COLO829 (cell line): ENCODE measurements at places on chromosomes 16 and 17.

GRCh38 chr17:2904135-2904534 lies 107.9 kb downstream of the RAP1GAP2 start:
- DNase-seq, result no peak

- peak; percentile 82 for DNase-seq
Observed at GRCh38 chr16:79770244-79771064, 169.9 kb upstream of the MAF start.

DNA sequence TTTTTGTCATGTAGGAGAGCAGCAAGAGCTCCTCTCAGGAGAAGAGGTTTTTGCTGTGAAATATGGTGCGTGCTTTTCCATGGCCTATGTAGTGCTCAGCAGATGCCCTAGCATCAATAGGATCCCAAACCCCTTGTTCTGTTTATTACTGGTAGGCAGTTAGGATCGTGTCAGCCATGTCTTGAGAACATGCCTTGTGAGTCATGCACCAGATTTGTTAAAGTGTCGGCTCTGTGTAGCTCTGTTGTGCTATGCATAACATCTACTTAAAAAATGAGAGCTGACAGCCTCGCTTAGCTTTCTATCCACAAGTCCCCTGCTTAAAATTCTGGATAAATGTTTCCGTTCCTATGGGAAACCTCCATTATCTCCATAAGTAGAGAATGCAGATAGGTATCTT lies 4.4 kb upstream of the EIF4A3 start:
- no peak for DNase-seq

DNA sequence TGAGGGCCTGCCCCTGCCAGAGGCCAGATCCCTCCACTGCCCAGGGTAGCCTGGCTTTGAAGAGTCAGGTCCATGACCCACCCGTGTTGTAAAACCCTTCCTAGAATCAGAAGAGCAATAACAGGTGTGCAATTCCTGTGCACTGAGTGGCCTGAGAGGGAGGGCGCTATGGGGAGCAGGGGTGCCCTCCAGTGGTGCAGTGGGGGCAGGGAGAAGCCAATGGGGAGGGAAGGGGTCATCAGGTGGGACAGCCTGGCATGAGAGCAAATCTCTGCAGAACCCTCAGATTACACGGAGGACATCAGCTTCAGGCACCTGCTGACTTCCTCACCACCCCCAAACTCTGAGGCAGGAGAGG lies 72.9 kb upstream of the ZNF469 start:
- DNase-seq, result no peak

DNA sequence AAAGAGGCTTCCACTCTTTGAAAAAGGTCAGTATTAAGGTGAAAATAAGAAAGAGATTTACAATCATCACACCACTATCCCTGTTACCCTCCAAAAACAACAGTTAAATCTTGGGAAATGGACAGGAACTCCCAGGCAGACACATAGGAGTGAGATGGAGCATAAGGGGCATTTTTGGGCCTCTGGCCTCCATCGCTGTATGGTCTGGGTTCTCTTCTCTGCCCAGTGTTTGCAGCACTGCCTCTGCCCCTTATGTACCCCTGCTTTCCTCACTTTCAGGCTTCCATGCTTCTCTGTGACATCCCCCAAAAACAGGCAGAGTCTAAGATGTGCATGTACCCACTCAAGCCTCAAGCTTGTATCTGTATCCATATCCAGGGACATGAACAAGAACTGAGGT lies 630 bp upstream of the HOXB2 start:
- no peak for DNase-seq

DNA sequence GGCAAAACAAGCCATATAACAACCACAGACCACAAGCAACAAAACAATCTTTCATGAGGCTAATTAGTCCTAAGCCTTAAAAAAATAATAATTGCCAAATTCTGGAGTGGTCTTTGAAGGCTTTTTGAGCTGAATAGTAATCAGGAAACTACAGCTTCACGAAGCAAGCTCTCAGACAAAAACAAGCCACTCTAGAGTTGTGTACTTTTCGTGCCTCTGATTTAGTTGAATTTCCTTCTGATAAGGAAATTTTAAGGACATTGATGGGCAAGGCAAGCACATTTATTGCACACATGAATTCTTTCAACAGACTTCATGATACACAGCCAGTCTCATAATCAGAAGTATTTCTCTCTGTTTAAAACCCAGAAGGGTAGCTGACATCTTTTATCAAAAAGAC lies 130.8 kb upstream of the IRX3 start:
- no peak for DNase-seq

DNA sequence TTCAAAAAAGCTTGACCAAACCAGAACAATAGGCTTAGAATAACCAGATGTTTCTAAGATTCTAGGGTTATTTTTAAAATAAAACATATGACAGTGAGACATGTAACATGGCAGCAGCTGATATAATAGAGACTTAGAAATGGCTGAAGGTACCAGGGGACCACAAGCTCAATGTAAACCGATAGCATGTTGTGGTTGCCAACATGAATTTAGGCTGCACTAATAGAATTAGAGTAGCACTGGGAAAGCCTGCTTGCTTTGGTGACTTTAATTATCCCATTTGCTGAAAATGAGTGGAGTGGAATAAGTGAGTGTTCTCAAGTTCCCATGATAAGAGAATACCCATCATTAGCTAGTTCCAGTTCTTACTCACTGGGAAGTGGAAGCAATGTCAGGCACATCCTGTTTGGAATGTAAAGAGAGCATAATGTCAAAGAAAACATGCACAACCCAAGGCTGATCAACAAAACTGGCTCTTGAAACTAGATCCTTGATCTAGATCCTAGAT lies 621.2 kb upstream of the CDH5 start:
- no peak for DNase-seq

DNA sequence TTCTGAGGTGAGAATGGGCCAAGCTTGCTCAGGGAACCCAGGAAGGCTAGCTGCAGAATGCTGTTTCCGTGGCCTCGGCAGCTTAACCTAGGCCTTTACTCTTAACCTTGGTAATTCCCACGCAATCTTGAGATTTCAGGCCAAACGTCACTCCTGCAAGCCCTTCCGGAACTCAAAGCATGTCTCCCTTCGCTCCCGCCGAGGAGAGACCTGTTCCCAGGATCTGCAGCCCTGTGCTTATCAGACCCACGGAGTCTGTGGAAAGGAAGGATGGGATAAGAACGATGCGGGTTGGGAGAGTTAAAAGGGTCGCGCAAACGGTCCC lies 524 bp upstream of the ZFP3 start:
- DNase-seq, result no peak

DNA sequence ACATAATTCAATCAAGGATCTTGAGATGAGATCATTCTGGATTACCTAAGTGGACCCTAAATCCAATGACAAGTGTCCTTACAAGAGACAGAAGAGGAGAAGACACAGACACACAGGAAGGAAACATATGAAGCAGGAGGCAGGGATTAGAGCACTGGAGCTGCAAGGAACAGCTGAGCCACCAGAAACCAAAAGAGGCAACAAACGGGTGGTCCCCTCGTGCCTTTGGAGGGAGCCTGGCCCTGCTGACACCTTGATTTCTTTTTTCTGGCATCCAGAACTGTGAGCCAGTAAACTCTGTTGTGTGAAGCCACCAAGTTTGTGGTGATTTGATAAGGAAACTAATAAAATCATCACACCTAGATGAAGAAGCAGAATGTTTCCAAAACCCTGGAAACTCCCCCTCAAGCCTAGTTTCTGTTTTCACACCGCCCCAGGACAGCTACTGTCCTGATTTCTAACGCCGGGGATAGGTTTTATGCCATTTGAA lies 115.2 kb downstream of the PITPNC1 start:
- no peak for DNase-seq

DNA sequence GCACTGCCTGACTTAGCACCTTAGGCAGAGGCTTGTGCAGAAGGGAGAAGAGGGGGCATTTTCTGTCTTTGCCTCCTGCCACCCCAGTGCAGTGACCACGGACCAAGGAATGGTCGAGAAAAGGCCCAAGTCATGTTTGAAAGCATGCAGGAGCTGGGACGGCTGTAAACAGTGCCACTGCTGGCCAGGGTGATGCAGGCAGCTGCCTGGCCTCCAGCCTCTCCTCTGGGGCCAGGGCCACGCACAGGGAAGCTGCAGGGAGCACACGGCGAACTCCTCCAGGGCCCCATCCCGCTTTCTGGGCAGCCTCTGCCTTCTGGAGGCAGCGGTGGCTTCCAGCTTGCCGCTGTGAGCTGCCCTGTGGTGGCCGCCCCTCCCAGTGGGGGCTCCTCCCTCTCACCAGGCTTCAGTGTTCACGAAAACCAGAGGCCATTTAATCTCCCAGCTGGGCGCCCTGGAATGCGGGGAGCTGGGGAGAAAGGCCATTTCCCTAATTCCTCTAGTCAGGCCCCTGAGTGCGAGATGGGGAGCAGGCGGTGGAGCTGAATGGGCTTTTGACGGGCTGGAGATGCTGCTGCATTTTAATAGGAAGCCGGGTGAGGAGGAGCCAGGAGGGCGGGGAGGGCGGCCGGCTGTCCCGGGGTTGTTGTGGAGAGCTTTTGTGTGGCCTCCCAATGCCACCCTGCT lies 28.7 kb upstream of the DNAI2 start:
- no peak for DNase-seq

- DNase-seq, result no peak
Observed at GRCh38 chr16:8717892-8718415, 43.5 kb downstream of the ABAT start.

DNA sequence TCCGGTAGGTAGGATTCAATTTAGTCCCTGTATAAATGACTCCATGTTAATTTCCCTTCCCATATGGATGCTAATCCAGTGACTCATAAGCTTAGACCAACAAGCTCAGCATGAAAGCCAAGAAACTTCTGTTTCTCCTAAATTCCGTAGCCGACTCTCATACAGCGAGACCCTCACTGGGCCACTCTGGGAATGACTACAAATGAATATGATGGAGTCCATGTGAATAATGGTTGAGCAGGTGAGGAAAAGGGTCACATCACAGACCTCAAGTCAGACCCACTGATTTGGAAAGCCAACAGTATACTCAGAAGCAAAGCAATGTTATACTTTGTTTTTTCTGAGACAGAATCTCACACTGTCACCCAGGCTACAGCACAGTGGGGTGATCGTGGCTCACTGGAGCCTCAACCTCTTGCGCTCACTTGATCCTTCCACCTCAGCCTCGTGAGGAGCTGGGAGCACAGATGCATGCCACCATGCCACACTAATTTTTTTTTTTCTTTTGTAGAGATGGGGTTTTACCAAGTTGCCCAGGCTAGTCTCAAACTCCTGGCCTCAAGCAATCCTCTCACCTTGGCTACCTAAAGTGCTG lies 14.6 kb downstream of the RSL1D1 start:
- DNase-seq, result no peak

DNA sequence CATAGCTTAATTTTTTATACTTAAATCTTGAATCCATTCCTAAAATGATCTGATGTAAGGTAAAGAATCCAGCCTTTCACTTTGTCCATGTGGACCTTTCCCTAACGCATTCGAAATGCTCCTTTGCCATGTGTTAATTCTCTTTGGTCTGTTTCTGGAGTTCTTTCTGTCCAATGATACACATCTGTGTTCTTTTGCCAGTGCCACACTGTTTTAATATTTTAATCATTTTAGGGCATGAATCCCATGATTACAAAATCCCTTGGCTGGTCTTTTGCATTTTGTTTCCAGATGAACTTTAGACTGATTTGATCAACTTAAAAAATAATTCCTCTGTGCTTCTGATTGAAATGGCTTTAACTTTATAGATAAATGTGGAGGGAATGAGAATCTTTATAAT lies 74.1 kb downstream of the NTN1 start:
- no peak for DNase-seq

GRCh38 chr17:7262935-7263800 lies 890 bp upstream of the CLDN7 start:
- no peak for DNase-seq

GRCh38 chr16:76882105-76882504 lies 308.9 kb upstream of the MON1B start:
- no peak for DNase-seq

DNA sequence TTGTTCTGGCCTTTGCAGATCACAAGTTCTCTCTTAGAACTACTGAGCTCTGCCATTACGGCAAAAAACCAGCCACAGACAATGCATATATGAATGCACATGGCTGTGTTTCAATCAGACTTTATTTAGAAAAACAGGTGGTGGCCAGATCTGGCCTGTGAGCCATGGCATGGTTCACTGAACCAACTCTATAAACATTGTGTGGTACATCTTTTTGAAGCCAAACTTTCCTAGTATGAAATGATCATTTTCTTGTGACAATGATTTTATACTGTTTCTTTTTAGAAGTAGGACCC lies 65.9 kb upstream of the AMZ2 start:
- DNase-seq, result no peak

DNA sequence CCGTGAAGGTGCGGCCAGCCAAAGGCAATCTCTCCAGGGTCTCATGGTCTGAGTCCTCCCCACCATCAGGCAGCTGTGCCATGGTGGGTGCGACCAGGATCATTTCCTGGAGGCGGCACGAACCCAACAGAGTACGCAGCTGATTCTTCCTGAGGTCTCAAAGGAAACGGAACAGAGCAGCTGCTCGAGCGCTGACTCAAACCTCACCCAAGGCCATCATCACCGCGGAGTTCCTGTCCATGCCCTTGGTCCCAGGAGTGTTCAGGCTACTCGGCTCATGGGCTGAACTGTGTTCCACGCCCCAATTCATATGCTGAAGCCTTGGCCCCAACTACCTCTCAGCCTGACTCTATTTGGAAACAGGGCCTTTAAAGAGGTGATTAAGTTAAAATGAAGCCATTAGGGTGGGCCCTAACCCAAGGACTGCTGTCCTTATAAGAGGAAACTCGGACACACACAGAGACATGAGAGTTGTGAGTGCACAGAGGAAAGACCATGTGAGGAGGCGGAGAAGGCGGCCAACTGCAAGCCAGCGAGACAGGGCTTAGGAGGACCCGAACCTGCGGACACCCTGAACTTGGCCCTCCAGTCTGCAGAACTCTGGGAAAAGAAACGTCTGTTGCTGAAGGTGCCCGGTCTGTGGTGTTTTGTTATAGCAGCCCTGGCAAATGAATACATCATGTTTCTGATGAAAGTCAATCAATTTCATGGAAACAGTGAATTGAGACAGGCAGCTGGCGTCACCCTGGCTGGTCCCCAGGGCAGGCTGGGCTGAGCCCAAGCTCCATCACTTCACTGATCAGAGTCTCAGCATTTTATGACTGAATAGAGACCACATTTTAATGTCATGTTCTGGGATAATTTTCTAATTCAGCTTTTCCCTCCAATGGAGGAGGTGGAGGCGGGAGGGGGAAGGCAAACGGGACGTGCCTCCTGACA lies 13.7 kb downstream of the MXRA7 start:
- no peak for DNase-seq

DNA sequence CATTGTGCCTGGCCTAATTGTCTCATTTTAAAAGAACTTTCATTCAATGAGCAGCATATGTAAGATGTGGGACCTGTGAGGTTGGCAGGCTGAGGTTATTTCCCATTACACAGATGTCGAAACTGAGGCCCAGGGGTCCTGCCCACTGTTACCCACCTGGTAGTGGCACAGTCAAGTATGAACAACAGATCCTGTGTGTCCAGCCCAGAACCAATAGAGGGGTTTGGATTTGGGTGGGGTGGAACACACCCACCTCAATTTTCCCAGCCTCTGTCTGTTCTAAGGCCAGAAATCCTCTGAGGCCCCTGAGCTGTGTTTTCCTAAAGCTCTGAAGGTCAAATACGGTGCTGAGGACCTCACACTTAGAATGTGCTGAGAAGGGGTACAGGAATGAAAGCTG lies 179.5 kb downstream of the XYLT1 start:
- no peak for DNase-seq

GRCh38 chr17:15943971-15944758 lies 765 bp upstream of the ADORA2B start:
- no peak for DNase-seq
